ENCODE measurements at places on chromosomes 7 and 10. TPM values are rescaled to one million over a fixed set of nuclear protein-coding genes. Genes with fewer than 3 reads are reported as not detected.

DNA sequence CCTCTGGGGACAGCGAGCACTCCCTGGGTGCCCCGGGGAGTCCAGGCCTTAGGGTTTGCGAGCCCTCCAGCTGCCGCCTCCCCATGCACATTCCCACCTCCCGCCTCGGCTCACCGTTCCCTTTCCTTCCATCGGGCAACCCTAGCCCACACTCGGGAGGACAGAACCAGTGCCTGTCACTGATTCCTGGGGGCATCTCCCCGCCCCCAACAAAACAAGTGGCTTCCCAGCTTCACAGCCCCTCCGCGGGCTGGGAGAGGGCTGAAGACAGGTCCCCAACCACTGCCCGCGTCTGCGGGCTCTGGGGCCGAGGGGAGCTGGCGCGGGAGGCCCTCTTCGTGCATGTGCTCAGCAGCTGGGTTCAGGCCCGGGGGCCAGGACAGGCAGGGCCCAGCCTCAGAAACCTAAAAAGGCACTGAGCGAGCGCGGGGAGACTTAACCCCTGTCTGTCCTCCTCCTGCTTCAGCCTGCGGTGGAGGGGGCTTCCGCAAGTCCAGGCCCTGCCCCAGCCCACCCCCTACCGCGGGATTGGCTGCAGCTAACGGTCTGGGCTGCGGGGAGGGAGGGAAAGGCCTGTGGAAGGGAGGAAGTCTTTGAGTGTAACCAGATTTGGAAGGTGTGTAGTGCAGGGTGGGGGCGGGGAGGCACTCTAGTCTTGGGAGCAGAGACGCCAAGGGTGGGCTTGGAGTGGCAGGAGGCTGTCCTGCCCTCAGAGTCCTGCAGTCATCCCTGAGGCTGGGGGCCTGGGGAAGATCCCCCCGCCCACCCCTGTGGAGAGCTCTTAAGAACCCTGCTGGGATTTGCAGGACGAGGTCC lies 1.2 kb downstream of the FLNC start:
- H3K36me3 ChIP-seq = no peaks in the 10 kb centered on the region
- H3K27me3 ChIP-seq = peaks cover 5% of the 10 kb centered on the region
- DNase-seq = no peak

GRCh38 chr7:26372249-26372648 lies 80.6 kb downstream of the SNX10 start:
- no peak overlapping the region for H3K4me3 ChIP-seq
- no peaks in the 10 kb centered on the region for H3K27me3 ChIP-seq
- H3K4me1 ChIP-seq = peaks cover 42% of the 10 kb centered on the region
- DNase-seq = no peak

The AGMO gene
- total RNA-seq = 27.5 TPM

DNA sequence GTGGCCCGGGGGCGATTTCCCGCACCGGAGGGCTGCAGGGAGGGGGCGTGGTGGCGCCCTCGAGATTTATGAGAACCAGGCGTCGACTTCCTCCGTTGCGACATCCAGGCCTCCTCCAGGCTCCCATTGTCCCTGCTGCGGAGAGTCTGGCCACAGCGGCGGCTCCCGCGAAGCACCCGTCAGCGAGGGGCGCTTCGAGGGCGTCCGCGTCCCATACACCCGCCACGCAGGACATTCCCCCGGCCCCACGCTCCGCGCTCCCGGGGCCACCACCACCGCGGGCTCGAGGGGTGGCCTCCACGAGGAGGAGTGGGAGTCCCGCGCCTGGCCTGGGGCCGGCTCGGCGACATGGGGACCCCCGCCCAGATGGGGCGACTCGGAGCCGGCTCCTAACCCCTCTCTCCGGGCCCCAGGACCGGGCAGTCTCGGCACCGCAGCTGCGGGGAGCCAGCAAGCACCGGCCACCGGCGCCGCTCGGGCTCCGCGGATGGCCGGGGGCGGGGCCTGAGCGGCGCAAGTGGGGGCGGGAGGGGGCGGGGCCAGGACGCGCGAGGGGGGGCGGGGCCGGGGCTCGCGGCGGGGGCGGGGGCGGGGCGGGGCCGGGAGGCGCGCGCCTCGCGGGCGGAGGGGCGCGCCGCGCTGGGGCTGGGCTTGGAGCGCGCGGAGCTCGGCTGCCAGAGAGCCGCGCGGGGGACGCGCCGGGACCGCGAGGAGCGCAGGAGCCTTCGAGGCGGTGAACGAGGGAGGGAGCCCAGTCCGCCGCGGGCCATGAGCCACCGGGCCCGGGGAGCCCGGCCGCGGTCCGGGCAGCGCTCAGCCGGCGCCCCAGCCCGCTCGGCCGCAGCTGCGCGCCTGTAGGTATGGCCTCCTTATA lies at the start of gene SH2B2:
Gene SH2B2, plus strand, starts transcription at position 632 of the 874 bp plus-strand sequence. CDS start 13,683 bp downstream, outside the sequence.
- H3K27me3 ChIP-seq = no peaks in the 10 kb centered on the region
- DNase-seq = peak; percentile 45
- peak within 1 kb of the TSS; percentile 75 for H3K27ac ChIP-seq
- H3K36me3 ChIP-seq = no peaks in the 10 kb centered on the region
- peak within 1 kb of the TSS; percentile 55 for H3K4me3 ChIP-seq
- H3K4me1 ChIP-seq = peaks cover 20% of the 10 kb centered on the region

DNA sequence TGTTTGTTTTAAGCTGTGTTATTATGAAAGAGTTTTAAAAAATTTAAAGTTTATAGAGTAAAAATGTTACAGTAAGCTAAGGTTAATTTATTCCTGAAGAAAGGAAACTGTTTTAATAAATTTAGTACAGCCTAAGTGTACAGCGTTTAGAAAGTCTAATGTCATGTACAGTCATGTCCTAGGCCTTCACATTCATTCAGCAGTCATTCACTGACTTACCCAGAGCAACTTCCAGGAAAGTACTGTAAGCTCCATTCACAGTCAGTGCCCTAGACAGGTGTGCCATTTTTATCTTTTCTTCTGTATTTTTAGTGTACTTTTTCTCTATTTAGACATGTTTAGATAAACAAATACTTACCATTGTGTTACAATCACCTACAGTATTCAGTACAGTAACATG lies 126.8 kb downstream of the TPK1 start:
- no peaks in the 10 kb centered on the region for H3K4me1 ChIP-seq
- no peak for DNase-seq
- no peaks in the 10 kb centered on the region for H3K27me3 ChIP-seq
- H3K27ac ChIP-seq = no peak overlapping the region

GRCh38 chr7:157474685-157475084 lies 137.9 kb downstream of the DNAJB6 start:
- peaks cover 3% of the 10 kb centered on the region for H3K27me3 ChIP-seq
- H3K36me3 ChIP-seq = no peaks in the 10 kb centered on the region
- DNase-seq = no peak

DNA sequence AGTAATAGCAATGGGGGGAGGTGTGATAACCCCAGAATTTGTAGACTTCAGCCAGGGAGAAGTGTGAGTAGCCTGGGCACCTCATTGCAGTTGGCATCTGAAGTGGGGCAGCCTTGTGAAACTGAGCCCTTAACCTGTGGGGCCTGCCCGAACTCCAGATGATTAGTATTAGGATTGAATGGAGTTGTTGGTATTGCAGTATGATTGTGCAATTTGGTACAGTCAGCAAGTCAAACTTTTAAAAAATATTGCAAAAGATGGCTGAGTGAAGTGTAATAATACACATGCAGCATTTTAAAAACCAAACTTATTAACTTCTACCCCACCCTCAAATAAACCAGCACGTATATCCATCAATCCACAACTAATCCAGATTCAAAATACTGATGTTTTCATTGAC lies 9.3 kb downstream of the RBM33 start:
- peaks cover 24% of the 10 kb centered on the region for H3K4me1 ChIP-seq
- no peak overlapping the region for H3K4me3 ChIP-seq
- DNase-seq = no peak
- H3K36me3 ChIP-seq = no peaks in the 10 kb centered on the region

The DPCD gene
- 5.1 TPM for total RNA-seq

DNA sequence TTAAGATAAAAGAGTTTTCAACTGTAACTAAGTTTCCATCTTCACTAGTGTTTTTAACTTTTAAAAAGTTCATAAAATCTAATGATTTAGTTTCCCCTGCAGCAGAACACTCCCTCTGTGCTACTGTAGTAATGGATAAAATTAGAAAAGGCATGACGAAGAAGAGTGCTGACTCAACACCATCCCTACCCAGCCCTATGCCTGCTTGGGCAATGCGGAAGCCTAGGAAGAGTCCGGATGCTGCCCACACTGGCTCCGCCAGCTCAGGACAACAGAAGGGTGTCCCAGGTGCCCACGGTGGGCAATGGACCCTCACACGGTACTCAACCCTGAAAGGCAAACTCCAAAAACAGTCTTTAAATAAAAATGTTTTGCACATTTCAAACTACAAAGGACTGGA lies 118.2 kb downstream of the LARP4B start:
- no peaks in the 10 kb centered on the region for H3K27me3 ChIP-seq
- no peak overlapping the region for H3K27ac ChIP-seq
- H3K36me3 ChIP-seq = peaks cover 28% of the 10 kb centered on the region
- H3K4me3 ChIP-seq = no peak overlapping the region

DNA sequence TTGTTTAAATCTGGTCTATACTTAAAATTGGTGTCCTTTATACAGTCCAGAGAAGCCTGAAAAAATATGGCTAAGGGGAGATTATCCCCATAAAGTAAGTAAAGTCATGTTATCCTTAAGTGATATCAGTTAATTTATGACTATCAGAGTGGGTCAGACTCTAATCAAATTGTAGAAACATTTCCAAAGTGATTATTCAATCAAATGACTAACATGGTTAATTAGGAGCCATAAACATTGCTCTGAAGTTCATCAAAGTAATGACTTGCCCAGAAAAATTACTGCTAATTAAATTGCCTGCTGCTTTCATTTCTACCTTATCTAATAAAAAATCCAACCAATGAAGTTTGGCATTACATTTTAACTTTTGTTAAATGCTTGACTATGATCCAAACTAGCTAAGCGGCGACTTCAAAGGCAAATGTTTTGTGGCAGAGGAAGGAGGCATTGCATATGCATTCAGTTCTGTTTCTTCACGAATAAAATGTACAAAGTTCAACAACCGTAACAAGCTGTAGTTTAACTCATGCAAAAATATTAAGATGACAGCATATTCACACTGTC lies 76.7 kb downstream of the ETV1 start:
- no peaks in the 10 kb centered on the region for H3K4me1 ChIP-seq
- H3K27me3 ChIP-seq = no peaks in the 10 kb centered on the region
- DNase-seq = no peak
- no peak overlapping the region for H3K4me3 ChIP-seq

The TRPV6 gene
- 1.5 TPM for total RNA-seq

- H3K4me1 ChIP-seq = peaks cover 6% of the 10 kb centered on the region
- H3K4me3 ChIP-seq = no peak overlapping the region
- DNase-seq = no peak
- H3K36me3 ChIP-seq = no peaks in the 10 kb centered on the region
Observed at GRCh38 chr7:37362802-37363201, 85.9 kb downstream of the ELMO1 start.

The STAG3 gene
- total RNA-seq = 1.1 TPM

DNA sequence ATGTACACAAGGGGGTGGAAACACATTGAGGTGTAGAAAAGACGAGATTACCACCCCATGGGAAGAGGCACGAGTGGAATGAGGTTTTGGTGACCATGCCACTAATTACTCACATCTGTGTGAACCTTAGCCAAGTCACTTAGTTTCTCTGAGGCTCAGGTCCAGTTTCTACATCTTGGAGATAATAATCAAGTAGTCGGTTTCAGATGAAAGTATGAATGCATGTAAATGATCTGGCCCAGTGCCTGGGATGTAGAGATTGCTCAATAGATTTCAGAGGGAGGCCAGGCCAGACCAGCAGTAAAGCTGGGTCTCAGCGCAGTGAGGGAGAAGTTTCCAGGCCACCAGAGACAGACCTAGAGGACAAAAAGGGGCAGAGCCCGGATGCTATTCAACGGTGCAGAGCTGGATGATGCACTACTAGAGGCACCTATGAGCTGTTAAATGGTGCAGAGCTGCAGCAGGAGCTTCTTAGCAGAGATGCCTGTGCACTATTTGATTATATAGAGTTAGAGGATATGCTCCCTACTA lies 725.1 kb downstream of the GRID1 start:
- H3K27me3 ChIP-seq = no peaks in the 10 kb centered on the region
- H3K27ac ChIP-seq = no peak overlapping the region
- H3K36me3 ChIP-seq = no peaks in the 10 kb centered on the region
- no peak for DNase-seq
- H3K4me3 ChIP-seq = no peak overlapping the region
